ENCODE measurements at places on chromosomes 16 and 17.

GRCh38 chr17:15268461-15268860 lies 3.3 kb upstream of the PMP22 start:
- peak; percentile 68 for DNase-seq

DNA sequence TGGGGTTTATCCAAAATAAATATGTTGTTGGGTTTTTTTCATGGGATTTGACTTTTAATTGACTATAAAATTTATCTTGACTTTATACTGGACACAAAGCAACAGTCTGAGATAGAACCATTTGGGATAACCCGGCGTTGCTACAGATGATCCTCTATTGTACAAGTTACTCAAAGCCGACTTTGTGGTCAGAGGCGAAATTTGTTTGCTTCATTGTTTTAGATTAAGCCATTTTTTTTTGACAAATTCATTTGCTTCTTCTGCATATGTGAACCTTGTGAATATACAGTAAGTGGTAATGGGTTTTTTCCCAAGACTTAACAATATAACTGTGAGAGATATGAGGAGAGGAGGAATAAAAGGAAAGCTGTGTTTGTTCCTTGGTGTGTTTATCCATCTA lies 11.8 kb downstream of the MYO1D start:
- DNase-seq, result no peak

- DNase-seq, result no peak
Observed at GRCh38 chr16:78869492-78869891, 731.0 kb downstream of the MAF start.

- no peak for DNase-seq
Observed at GRCh38 chr17:57916925-57917858, 38.0 kb downstream of the CUEDC1 start.

DNA sequence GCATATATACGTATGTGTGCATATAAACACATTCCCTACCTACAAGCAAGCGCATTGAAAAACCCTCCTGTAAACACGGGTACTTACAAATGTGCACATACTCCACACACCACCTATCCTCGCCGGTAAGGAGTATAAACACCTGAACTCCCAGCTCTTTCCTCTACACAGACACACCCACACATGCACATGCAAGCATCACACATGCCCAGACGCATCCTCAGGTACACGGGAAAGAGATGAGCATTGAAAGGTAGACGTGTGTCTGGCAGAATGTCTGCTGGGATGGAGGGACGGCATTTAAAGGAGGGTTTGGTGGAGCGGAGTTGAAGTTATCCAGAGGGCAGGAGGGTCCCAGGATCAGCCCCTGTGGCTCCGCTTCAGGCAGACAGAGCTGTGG lies 4.7 kb upstream of the SMTNL2 start:
- DNase-seq, result no peak

- peak; percentile 13 for DNase-seq
Observed at GRCh38 chr17:79087428-79088143, 13.0 kb downstream of the ENGASE start.

GRCh38 chr17:64778240-64779097 lies 116.4 kb upstream of the SMURF2 start:
- DNase-seq, result no peak

- no peak for DNase-seq
Observed at GRCh38 chr17:54194268-54194667, 371.5 kb downstream of the KIF2B start.

- no peak for DNase-seq
Observed at GRCh38 chr17:44907729-44908470, 7.4 kb downstream of the GFAP start.

DNA sequence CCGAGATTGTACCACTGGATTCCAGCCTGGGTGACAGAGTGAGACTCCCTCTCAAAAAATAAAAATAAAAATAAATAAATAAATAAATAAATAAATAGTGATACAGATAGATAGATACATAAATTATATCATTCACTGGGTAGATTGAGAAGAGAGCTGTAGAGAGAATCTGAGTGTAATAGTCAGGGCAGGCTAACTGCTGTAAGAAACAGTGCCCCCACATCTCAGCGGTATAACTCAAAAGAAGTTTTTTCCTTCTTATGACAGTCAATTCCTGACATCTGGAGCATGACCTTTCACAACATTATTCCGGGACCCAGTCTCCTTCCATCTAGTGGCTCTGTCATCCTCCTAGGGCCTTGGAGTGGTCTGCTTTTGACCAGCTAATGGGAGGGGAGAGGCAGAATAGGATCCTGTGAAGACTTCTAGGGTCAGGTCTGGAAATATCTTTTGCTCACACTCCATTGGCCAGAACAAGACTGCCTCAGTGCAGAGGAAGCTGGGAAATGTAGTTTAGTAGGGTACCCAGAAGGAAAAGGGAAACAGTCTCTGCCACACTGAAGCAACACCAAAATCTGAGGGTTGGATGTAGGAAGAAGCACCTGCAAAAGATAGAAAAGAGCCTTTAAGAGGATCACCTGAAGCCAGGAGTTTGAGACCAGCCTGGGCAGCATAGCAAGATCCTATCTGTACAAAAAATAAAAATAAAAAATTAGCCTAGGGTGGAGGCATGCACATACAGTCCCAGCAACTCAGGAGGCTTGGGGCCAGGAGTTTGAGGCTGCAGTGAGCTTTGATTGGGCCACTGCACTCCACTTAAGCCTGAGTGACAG lies 3.0 kb upstream of the QPRT start:
- no peak for DNase-seq

DNA sequence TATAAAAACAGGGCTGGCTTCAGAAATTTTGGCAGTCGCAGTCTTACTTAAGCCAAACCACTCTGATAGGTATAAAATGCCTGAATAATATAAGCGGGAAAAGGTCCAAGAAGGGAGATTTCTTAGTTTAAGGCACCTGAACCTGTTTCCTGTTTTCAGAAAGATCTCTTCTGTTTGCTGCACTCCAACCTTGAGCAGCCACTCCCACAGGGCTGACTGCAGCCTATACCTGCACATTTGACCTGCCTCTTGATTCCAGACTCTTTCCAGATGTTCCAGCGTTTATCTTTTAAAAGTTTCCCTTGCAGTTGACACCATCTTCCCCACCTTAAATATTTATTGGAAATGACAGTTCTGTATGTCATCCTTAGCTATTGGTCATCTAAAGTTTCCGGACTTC lies 132.2 kb downstream of the SKAP1 start:
- DNase-seq, result no peak

- no peak for DNase-seq
Observed at GRCh38 chr17:42354956-42355843, 33.0 kb downstream of the STAT3 start.

GRCh38 chr17:42058063-42058462 lies 7.7 kb upstream of the C17orf113 start:
- DNase-seq, result no peak

DNA sequence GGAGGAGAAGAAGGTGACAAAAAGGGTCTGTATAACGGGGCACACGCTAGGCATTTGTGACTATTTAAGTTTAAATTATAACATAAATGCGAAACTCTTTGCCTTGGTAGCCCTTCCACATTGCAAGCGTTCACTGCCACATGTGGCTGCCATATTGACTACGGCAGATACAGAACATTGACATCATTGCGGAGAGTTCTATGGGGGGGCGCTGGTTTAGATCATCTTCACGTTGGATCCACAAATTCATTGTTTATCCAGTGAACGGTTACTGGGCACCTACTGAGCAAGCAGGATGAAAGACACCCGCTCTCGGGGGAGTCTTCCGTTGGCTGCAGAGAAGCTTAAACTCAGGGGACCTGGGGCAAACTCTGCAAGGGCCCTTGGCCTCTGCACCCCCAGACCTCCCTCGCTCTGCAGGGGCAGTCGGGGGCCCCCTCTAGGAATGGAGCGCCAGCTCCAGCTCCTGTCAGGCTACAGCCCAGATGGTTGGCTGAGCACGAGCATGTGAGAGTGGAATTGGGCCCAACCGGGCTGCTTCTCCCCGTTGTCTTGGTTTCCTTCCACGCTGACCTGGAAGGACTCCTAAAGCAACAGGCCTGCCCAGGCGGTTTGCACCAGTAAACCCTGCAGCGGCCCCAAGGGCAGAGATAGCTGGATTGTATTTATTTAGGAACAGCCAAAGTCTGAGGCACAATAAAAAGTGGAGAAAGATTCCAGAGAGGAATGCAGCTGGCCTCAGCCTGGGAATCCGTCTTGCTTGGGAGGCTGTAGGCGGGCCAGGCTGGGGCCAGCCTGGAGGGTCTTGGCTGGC lies 172.2 kb downstream of the SEC14L1 start:
- no peak for DNase-seq

DNA sequence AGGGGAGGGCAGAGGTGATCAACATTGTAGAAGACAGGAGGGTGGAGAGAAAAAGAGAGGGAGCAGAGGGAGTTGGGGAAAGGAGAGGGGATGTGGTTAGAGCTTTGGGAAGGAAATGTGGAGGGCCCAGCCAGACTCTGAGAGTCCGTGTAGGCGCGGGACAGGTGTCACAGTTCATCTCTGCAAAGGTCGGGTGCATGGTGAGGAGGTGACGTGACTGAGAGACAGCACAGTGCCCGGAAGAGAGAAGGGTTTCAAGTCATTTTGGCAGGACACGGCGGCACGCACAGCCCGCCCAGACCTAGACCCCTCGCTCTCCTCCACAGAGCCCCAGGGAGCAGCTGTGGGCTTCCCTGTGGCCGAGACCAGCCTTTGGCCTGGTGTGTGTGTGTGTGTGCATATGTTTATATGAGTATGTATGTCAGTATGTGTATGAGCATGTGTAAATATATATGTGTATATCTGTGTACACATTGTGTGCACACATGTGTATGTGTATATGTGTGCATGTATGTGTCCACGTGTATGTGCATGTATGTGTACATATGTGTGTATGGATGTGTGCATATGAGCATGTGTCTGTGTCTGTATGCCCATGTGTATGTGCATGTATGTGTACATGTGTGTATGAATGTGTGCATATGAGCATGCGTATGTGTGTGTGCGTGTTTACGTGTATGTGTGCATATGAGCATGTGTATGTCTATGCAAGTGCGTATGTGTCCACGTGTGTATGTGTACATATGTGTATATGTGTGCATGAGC lies 104.6 kb downstream of the SEC14L1 start:
- no peak for DNase-seq

DNA sequence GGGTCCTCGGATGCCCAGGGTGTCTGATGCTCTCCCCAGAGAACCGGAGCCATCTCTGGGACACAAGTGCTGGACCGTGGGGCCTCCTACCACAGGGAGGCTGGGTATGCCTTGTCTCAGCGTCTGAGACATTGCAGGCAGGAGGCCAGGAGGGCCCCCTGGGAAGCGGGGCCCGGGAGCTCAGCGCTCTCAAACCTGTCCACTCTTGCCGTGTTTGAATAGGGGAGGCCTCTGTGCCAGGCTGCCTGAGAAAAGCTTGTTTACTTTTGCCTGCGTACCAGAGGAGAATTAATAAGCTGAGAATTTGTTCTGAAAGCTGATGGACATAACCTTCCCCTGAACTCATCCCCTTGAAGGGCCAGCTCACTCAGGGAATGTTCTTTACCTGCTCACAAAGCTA lies 163.8 kb downstream of the NTN1 start:
- DNase-seq, result no peak

- DNase-seq, result no peak
Observed at GRCh38 chr16:67013823-67014633, 14.9 kb upstream of the CBFB start.

GRCh38 chr17:81037798-81038733 lies 3.1 kb downstream of the BAIAP2 start:
- no peak for DNase-seq

DNA sequence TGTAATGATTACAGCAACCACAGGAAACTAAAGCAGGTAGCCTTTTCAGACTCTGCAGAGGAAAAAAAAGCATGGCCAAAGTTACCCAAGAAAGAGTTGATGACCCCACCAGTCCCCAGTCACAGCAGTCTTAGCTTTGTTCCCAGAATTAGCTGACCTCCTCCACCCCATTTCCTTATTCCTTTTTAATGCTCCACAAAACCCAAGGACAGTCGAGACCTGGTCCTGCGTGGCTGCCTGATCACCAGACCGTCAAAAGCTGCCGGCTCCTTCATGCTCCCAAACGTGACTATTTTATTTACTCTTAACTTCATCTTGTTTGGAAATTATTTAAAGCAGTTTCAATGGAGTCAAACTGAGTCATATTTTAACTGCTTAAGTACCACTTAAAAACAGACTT lies 28.7 kb upstream of the MED9 start:
- no peak for DNase-seq

- no peak for DNase-seq
Observed at GRCh38 chr17:66652840-66653507, 181.9 kb upstream of the CACNG5 start.

DNA sequence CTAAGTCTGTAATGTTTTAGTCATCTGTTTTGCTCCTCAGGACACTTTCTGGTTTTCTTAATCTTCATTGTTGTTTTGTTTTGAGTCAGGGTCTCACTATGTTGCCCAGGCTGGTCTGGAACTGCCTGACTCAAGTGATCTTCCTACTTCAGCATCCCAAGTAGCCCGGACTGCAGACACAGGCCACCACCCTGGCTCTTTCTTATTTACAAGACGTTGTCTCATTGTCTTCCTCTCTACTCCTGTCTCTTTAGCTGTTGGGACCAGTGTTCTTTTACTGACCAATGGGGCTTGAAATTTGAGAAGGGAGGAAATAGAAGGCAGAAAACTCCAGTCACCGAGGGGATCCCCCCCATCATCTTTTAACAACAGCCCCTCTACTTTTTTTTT lies 1.2 kb downstream of the SCPEP1 start:
- no peak for DNase-seq

DNA sequence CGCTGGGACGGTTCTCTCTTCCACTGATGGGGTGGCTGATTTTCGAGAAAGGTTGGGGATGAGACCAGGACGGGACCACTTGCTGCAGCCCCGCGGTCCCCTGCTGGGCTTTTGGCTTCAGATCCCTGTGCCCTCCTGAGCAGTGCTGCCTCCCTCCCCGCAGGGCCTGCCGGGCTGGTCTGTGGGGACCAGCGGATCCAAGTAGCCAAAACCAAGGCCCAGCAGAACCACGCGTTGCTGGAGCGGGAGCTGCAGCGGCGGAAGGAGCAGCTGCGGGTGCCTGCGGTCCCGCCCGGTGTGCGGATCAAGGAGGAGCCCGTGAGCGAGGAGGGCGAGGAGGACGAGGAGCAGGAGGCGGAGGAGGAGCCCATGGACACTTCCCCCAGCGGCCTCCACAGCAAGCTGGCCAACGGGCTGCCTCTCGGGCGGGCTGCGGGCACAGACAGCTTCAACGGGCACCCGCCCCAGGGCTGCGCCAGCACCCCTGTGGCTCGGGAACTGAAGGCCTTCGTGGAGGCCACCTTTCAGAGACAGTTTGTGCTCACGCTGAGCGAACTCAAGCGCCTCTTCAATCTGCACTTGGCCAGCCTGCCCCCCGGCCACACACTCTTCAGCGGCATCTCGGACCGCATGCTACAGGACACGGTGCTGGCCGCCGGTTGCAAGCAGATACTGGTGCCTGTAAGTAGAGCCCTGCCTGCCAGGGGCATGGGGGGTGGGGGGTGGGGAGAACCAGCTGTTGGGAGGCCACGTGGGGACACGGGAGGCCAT lies 28.6 kb downstream of the POLR3E start:
- DNase-seq, result no peak

DNA sequence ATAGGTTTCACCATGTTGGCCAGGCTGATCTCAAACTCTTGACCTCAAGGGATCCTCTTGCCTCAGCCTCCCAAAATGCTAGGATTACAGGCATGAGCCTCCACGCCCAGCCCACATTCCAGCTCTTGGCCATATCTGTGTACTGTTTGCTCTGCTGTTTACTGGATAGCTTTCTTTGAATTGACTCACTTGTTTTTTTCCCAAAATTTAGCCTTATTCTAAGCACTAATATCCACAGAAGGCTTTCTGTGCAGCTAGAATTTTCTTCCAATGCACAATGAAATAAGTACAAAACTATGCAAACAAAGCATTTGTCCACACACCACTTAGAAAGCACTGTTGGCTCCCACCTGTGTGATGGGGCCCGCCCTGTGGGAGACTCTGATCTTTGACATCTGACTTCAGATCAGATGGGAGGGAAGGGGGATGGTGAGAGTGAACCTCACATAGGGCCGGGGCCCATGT lies 72.2 kb downstream of the CLEC16A start:
- DNase-seq, result no peak
